ENCODE measurements at places on chromosomes 12 and 14.

GRCh38 chr12:52367876-52368275 is 595 bp upstream of the KRT85 start:
- DNase-seq: no peak

DNA sequence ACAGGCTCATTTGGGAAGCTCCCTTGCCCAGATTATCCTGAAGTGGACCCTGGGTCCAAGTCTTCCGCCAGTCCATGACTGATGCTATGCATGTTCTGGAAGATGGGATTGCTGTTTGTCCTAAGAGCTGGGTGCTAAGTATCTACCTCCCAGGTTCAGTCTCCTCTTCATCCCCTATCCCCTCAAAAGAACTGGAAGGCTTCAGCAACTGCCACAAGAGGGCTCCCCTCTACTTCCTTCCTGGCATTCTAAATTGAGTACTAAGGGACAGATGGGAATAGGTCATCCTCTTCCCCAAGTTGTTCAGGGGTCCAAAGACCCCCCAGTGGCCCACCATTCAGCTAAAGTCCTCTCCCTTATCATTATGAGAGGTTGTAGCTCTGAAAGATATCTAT is 9.0 kb upstream of the FKBP11 start:
- no peak for DNase-seq

DNA sequence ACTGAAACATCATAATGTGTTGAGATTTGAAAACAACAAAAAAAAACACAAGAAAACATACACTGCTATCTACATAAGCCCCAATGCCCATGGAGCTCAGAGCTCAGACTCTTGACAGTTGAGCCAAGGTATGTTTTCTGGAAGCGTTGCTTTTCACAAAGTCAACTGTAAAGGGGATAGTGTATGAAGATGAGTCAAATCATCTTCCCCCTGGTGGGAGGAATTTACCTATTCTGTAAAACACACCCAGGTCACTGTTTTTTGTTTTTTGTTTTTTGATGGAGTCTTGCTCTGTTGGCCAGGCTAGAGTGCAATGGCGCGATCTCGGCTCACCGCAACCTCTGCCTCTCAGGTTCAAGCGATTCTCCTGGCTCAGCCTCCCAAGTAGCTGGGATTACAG is 361.4 kb upstream of the DIO2 start:
- no peak for DNase-seq

DNA sequence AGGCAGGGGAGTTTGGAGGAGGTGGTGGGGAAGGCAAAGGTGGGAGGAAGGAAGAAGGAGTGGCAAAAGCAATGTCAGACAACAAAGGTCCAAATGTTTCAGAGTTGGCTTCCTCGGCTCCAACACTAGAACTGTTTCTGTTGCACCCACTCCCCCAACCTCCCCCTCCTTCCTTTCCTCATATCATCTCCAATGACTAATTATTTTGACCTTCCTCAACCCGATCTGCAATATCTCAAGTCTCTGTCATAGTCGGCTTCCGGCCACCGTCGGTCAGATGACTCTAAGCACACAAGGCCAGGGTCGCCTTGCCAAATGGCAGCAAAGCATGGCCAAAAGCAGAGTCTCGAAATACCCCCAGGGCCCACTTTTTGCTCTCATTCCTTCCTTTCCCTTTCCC is 637.0 kb upstream of the TBX3 start:
- no peak for DNase-seq

DNA sequence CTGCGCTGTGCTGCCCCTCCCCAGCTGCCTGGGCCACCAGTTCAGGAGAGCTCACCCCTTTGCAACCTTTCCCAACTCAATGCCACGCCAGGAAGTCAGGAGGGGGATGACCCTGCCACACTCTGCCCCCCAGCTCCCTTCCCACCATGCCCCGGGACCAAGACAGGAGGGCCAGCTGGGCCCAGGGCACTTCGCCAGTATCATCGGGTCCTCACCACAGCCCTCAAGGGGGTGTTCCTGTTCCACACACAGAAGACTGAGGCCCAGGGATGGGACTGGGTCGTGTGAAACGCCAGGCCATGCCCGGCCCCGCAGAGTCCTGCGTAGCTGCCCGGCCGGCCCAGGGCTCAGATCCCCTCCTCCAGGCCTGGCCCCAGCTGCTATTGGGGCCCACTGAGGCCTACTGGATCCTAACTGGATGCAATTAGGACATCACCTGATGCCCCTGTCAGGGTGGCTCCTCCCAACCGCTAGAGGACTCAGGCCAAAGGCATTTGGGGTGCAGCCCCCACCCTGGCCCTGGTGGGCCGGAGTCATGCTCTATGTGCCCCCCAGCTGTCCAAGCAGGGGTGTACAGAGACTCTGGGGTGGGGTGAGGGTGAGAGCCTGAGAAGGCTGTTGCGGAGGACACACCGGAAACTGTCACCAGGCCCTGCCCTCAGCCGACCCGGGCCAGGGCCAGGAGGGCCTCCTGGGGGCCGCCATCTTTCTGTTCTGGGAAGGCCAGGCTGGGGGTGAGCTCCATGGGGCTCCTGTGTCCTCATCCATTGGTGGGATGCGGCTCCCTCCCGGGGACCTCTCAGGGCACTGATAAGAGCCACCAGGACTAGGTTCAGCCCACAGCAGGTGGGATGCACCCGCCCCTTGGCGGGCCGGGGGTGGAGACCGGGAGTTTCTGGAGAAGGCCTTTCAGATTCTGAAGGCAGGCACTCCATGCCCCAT is 29.3 kb upstream of the ANKRD9 start:
- no peak for DNase-seq

DNA sequence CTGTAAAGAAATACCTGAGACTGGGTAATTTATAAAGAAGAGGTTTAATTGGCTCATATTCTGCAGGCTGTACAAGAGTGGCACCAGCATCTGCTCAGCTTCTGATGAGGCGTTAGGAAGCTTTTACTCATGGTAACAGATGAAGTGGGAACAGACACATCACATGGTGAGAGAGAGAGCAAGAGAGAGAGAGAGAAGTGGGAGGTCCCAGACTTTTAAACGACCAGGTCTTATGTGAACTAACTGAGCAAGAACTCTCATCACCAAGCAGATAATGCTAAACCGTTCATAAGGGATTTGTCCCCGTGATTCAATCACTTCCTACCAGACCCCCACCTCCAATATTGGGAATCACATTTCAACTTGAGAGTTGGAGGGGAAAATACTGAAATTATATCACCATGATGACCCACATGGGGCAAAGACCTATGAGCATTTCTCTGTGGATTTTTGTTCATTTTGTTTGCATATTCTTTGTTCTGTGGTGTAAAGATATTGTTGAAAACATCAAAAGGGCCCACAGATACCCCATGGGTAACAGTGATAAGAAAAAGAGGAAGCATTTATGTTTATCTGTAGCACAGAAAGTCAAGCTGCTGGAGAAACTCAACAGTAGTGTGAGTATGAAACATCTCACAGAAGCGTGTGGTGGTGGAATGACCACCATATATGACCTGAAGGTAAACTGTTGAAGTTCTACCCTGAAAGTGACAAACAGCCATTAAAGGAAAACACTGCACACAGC is 135.2 kb upstream of the PDE3A start:
- no peak for DNase-seq

DNA sequence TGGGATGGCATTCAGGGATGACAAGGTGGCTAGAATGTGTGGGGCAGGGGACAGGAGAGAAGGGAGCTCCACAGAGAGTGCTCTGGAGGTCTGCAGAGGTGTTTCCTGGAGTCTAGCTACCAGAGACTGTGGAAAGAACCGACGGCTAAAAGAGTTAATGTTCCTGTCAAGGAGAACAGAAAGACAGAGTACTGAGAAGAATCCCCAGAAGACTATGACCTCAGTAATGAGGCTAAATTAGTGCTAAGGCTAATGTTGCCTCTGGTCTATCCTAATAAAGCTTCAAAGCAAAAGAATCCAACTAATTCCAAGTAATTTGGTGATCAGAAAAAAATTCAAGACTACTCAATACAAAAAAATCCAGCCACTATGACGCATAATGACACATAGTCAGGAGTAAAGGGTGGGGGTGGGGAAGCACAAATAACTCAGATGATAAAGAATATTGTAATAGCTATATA is 44.7 kb downstream of the FERMT2 start:
- no peak for DNase-seq

- no peak for DNase-seq
Observed at GRCh38 chr12:27474344-27474743, 27.8 kb downstream of the SMCO2 start.

- DNase-seq: no peak
Observed at GRCh38 chr12:64691795-64692583, 67.2 kb downstream of the GNS start.

GRCh38 chr12:111434680-111435338 is 29.1 kb downstream of the SH2B3 start:
- DNase-seq: peak; percentile 68

DNA sequence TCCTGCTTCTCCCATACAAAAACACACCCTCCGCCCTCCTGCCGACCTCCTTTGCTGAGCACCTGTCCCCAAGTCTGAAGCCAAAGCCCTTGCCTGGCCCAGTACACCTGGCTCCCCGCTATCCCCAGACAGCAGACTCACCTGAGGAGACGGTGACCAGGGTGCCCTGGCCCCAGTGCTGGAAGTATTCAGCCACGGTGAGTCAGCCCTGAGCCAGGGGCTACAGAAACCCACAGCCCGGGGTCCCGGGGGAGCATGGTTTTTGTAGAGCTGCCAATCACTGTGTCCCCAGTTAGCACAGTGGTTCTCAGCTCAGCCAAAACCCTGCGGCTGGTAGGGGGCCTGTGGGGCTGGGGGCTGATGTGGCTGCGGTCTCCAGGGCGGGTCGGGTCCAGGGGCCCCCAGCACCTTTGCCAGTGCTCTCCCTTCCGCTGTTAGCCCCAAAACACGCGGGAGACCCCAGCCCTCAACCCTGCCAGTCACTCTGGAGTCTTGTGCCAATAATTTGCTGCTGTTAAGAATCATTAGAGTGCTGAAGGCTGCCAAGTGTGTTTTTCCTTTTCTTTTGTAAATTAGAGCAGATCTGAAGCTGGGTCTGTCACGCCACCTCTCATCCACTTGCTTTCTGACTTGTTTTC is 339.0 kb downstream of the TMEM121 start:
- DNase-seq: no peak

GRCh38 chr14:84085493-84085892 is 1444.5 kb upstream of the FLRT2 start:
- no peak for DNase-seq

GRCh38 chr12:107368586-107368985 is 275.2 kb upstream of the CRY1 start:
- peak; percentile 10 for DNase-seq

GRCh38 chr14:79074510-79074909 is 904.3 kb downstream of the NRXN3 start:
- no peak for DNase-seq

DNA sequence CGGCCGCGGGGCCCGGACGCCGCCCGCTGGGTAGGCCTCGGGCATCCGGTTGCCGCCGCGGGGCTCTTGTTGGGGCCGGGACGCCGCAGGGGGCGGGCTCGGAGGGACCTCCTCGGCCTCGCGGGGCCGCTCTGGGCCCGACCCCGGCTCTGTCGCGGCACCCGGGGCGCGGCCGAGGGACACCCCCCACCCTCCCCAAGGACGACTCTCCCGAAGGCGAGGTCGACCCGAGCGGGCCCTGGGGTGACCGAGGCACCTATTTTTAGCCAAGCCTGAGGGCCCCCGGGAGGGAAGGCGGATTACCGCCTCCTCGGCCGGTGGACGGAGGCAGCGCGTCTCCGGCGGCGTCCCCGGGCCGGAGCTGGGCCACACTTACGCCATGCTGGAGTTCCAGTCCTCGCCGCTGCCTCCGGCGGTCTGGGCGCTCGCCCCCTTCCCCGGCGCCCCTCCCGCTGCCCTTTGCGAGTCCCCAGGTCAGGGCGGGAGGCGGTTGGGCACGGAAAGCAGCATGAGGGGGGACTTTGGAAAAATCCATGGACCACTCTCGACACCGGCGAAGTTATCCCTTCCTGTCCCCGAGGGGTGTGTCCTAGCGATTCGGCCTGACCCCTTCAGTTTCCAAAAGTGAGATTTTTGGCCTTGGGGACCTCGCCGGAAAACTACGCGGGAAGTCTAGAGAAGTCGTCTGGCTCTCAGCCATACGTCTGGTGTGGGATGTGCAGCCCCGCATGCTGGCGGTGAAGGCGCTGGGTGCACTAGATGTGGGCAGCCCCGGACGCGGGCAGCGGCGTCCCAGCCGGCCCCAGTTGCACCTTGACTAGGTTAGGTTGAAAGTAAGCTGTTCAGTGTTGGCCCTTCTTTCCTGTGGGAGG is 699 bp downstream of the KTN1 start:
- DNase-seq: peak; percentile 18

- DNase-seq: no peak
Observed at GRCh38 chr12:57234233-57234570, 4.7 kb downstream of the SHMT2 start.
